ENCODE measurements at places on chromosomes 16 and 17.

- DNase-seq = no peak
Measured at GRCh38 chr16:21078563-21078962, 72.1 kb downstream of the DNAH3 start.

DNA sequence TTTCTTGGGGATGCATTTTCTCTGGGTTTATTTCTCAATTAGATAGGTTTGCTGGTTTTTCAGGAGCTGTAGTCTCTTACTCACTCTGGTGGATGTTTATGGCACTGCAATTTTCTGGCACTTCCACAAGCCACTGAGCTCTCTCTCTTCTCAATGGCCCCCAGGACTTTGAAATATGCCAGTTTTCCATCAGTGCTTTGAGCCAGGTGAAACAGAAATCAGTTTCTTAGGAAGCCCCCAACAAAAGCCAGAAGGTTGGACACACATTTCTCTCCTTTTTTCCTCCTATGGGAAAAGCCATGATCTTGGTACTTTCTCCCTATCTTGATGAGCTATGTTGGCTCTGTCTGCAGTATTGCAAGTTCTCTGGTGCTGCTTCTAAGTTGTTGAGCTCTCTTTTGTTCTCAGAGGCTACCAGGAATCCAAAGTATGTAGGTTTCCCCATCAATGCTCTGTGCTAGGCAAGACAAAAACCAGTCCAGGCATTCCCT, 90.7 kb upstream of the SMIM36 start:
- peak; percentile 75 for DNase-seq

DNA sequence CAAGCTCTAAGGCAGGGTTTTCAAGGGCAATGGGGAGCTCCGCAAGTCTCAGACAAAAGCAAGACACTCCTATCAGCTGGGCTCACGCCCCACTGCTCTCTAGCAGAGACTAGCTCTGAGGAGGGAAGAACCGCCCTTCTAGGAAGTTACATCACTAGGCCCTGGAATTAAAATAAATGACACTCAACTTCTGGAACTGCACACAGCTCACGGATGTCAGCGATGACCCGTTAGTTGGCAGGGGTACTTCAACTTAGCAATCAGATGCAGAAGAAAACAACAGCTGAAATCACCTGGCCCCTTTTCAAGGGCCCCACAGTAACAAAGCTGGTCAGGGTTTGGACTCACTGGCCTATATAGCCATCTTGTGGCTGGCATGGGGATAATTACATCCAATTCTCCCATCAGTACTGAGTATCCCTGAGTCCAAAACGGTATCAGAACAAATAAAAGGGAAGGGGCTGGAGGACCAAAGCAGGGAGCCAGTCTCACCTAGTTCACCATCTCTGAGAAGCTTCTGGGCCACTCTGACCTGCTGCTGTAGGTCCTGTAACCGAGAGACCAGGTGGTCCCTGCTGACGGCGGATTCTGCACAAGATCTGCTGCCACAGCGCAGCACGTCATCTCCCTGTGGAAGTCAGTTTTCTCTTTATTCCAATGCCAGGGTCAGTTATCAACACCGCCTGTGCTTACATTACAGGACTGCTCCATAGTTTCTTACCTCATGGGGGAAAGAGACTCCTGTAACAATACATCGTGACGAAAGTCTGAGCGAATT, 22.2 kb downstream of the SERPINF1 start:
- peak; percentile 98 for DNase-seq

- peak; percentile 45 for DNase-seq
Measured at GRCh38 chr17:38465391-38466345, 37.4 kb downstream of the ARHGAP23 start.

DNA sequence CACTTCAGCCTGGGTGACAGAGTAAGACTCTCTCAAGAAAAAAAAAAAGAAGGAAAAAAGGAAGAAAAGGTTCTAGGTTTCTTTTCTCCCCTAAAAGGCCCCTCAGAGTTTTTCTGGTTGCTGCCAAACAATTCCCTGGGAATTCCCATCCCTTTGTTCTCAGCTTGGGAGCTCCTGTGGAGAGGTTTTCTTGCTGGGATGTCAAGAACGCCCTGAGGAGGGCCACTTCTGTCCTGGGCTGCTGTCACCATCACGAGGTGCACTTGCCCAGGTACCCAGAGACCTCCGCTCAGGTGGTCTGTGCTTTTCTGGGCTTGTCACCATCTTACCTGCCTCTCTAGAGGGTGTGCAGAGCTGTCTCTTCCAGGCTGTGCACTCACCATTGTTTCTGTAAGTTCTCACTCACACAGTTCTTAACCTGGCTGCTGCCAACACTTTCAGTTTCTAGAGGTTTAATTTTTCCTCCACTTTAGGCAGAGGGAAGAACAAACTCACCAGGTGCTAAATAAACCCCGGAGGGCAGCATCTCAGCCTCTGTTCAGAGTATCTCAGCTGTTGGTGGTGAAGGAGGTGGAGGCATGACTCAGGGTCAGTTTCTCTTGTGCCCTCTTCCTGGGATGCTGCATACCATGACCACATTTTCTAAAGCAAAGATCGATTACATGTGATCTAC, 2.4 kb upstream of the COX6A2 start:
- no peak for DNase-seq

GRCh38 chr16:20191566-20191965, 117.9 kb upstream of the GPR139 start:
- DNase-seq = no peak

DNA sequence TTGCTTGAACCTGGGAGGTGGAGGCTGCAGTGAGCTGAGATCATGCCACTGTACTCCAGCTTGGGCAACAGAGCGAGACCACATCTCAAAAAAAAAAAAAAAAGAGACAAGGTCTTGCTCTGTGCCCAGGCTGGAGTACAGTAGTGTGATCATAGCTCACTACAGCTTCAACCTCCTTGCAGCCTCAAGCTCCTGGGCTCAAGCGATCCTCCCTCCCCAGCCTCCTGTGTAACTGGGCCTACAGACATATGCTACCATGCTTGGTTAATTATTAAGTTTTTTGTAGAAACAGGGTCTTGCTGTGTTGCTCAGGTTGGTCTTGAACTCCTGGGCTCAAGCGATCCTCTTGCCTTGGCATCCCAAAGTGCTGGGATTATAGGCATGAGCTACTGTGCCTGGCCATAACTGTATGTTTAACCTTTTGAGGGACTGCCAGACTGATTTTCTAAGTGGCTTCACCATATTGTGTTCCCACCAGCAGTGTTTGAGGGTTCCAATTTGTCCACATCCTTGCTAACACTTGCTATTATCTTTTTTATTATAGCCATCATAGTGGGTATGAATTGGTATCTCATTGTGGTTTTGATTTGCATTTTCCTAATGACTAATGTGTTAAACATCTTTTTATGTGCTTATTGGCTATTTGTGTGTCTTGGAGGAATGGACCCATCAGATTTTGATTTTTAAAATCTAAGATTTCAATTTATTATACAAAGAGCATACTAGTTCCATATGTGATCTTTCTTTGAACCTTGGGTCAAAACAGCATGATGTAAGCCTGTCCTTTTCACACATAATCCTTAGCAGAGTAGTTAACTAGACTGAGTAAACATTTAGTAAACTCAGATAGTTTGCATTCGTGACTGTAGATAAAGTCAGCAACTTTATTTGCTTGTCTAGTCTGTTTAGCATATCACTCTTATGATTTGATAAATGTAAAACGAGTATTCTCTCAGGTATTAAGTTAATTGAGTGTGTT, 38.1 kb upstream of the KPNB1 start:
- no peak for DNase-seq

DNA sequence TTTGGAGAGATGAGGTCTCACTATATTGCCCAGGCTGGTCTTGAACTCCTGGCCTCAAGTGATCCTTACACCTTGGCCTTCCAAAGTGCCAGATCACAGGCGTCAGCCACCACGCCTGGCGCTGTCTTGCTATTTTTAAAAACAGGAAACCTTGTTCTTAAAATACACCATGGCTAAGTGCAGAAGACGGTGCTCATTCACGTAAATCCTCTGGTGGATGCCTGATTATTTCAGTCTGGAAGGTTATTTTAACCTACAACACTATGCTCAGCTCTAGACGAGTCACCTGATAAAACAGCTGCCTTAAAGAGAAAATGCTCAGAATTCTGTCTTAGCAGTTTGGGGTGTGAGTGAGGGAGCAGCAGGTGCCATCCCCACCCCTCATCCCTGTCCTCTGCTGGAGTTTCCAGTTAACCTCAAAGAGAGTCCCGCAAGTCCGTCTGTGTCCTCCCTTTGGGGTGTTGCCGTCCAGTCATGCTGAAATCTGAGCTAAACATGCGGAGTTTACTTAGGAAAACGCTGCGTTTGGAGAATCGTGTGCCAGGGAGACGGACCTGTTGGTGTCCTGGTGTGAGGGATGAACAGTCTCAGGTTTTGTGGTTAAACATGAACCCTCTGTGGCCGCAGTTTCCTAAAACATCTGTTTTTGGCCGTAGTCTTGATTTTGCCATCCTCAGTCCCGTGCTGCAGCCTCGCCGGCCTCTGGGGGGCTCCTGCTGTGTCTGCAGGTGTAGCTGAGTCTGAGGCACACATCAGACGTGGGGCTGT, 17.1 kb downstream of the SPG7 start:
- DNase-seq = no peak

DNA sequence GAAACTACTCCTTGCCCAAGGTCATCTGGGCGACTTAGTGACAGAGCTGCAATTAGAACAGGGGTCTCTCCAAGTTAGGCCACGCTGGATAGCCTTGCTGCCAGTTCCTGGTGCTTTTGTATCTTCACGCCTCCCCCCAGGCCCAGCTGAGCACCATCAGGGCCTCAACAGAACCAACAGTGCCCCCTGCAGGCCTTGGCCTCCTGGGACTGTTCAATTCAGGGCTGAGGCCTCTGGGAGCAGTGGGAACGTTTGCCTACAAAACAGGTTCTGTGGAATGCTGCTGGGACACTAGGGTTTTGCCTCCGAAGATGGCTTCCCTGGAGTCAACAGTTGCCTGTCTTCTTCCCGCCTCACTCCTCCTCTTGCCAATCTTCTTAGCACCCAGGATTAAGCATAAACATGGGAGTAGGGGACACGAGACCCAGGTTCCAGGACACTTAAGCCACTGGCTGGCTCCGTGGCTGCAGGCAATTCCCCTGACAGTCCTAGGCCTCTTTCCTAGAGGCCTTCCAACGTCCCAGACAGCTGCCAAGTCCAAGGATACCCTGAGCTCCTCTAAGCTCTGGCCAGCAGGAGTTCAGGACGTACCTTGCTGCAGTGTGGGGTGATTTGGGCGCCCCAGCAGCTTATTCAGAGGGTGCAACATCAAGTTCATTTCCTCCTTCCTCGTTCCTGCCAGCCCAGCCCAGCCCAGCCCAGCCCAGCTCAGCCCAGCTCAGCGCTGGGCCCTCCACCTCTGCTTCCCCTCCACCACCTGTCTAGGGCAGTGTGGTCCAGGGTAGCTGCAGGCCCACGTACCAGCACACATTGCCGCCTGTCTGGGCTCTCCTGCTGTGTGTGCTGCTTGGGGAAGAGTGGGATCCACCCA, 246.6 kb upstream of the RPL38 start:
- DNase-seq = peak; percentile 7

GRCh38 chr17:28982131-28982793, 23.6 kb downstream of the SEZ6 start:
- peak; percentile 88 for DNase-seq

DNA sequence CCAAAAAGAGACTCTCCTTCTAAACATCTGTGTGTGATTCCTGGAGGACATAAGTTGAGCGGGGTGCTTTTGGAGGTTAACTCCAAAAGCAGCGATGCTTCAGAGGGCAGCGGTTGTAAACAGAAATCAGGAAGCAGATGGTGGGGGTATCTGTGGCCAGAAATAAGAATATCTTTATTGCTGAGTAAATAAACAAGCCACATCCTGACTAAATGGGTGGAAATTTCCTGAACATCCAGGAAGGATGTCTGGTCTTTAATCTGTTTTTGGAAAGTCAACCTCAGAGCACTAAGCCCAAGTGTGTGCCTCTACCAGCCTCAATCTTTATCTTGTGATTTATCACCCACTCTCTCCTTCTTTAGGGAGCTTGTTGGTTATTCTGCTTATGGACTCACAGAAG, 123.3 kb downstream of the CDH13 start:
- DNase-seq = no peak

DNA sequence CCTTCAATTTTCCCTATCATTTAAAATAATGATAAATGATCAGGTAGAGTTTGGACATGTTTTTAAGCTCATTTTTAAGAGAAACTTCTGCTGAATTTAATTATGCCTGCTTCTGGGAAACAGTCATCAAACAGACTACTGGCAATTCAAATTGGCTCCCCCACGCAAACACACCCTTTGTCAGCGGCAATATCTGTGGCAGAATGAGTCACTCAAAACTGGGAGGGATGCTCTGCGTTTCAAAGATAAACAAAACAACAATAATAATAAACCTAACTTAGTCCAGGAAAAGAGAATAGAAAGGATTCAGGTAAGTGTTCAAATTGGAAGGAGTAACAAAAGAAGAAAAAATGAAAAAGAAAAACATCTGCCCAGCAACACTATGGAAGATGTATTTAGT, 108.1 kb upstream of the ERCC4 start:
- DNase-seq = no peak

DNA sequence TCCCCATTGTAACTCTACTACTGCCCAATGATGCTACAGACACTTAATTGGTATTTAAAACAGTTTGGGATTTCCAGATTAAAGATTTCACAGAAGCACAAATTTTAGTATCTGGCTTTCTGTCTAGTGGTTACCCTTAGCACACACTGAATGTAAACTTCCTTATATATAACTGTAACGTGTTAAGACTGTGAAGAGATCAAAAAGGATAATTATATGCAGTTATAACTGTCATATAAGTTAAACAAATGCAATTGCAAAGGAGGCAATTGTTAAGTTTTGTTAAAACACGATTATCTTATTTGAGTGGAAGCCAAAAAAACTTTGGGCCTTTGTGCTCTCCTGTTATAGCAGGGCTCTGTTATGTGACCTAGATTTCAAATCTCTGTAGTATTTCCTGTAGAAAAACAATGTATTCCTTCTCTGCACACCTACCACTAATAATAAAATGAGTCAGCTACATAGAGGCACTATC, 147.9 kb downstream of the STXBP4 start:
- DNase-seq = peak; percentile 30

DNA sequence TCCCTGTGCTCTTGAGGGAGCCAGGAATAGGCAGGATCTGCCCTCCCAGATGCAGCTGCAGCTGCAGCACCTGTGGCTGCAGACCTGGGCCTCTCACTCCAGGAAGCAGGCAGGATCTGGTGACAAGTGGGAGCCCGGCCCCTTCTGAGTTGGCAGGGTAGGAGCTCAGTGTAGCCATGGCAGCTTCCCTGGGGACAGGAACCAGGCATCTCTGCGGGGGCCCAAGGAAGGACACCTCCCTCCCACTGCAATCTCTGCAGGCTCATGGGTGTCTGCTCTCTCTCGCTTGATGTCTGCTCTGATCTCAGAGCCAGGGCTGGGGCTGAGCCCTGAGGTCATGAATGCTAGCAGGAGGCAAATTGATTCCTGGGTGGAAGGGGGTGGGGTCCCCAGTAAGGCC, 592.5 kb upstream of the CA10 start:
- no peak for DNase-seq

DNA sequence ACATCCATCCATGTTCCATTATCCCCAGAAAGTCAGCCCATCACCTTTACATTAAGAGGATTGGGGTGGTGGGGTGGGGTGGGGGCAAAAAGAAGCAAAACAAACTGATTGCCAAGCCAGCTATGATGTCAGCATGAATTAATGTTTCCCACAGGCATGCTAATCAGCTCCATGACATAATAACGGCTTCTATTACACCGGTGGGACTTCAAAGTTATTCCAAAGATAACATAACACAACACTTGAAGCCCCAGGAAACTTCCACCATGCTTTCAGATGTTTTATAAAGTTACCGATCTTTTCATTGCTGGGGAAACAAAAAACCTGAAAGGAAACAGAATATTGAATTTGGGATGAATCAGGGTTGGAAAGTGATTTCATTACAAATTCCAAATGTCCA, 155.9 kb upstream of the IRX5 start:
- DNase-seq = no peak

- no peak for DNase-seq
Measured at GRCh38 chr16:19386525-19386924, 31.2 kb upstream of the TMC5 start.

- DNase-seq = no peak
Measured at GRCh38 chr17:43129671-43130010, 4.5 kb upstream of the BRCA1 start.

All from fibroblast of pulmonary artery (primary cell).